AML-193 (cell line): ENCODE measurements at places on chromosomes 1 and 21.

GRCh38 chr1:57986432-57986831 lies 560.1 kb downstream of the OMA1 start:
- peak; percentile 83 for DNase-seq

GRCh38 chr1:180135535-180135934 lies 19.1 kb upstream of the QSOX1 start:
- DNase-seq = no peak

DNA sequence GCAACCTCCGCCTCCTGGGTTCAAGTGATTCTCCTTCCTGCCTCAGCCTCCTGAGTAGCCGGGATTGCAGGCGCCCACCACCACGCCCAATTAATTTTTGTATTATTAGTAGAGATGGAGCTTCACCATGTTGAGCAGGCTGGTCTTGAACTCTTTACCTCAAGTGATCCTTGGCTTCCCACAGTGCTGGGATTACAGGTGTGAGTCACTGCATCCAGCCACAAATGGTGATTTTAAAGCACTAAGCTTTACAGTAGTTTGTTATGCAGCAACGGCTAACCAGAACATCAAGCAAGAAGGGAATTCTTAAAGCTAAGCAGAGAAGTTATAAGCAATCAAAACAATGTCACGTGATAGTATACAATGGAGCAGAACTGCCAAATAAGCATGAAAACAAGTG lies 65.7 kb downstream of the NVL start:
- no peak for DNase-seq

- DNase-seq = no peak
These were observed 58.4 kb downstream of the NTMT2 start for GRCh38 chr1:170204121-170204520.

GRCh38 chr1:40980068-40980452 lies 564 bp downstream of the CTPS1 start:
- no peak for DNase-seq

- peak; percentile 16 for DNase-seq
These were observed 28.2 kb upstream of the CNTN2 start for GRCh38 chr1:205014783-205015182.

DNA sequence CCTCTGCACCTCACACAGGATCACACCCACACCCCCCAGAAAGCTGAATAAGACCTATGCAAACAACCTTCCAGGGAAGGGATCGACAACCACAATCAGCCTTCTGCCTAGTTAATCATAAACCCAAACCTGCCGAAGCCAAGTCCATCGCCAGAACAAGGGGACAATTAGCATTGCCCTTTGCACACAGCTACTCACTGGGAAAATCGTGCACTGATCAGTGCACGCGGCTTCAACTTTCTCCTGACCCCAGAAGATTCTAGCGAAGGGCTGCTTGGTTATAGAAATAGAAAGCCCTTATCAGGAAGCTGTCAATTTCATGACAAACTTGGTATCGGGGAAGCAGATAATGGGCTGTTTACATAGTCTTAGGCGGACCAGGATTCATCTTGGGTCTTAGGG lies 29.5 kb downstream of the RUNX1 start:
- no peak for DNase-seq

DNA sequence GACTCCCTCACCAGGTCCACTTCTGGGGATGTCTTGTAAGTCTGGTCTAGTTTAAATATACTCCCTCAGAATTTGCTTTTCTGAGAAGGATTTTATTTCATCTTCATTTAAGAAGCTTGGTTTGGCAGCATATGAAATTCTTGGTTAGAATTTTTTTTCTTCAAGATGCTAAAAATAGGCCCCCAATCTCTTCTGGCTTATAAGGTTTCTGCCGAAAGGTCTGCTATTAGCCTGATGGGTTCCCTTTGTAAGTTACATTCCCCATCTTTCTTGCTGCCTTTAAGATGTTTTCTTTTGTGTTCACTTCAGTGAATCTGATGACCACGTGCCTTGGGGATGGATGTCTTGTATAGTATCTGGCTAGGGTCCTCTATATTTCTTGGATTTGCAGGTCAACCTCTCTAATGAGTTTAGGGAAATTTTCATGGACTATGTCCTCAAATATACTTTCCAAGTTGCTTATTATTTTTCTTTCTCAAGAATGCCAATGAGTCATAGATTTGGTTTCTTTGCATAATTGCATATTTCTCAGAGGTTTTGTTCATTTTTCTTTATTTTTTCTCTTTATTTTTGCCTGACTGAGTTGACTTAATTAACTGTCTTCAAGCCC lies 19.4 kb downstream of the TCP10L start:
- DNase-seq = no peak

GRCh38 chr1:14363036-14363590 lies 235.4 kb upstream of the KAZN start:
- DNase-seq = no peak

- DNase-seq = no peak
These were observed 659.7 kb upstream of the NEGR1 start for GRCh38 chr1:72942008-72942407.
